ENCODE measurements at places on chromosomes 12 and 14.

- no peak for DNase-seq
Measured at GRCh38 chr14:101017806-101018560, 114.5 kb upstream of the RTL1 start.

- no peak for DNase-seq
Measured at GRCh38 chr12:76711241-76711640, 52.7 kb upstream of the ZDHHC17 start.

DNA sequence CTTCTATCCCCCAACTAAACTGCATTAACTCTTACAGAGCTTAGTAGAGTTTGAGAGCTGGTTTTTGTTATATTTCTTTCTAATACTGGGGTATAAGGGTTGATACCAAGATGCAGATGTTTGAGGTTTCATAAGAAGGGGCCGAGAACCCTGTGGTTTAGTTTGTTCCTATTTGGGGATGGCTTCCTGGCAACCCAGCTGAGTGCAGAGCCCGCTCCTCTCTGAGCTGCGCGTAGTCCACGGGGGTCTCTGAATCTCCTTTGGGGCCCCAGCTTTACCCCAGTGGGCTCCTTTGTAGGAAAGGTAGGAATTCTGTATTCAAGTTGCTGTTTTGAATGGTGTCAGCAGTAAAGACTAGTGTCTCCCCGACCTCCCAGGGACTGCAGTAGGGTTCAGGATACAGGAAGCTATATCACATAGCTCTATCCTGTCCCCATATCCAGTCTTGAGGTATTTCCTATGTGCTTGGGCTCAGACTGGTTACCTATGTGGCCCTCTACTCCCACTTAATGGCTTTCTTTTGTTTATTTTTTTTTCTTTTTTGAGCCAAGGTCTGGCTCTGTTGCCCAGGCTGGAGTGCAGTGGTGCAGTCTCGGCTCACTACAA lies 25.4 kb downstream of the PLXNC1 start:
- no peak for DNase-seq

DNA sequence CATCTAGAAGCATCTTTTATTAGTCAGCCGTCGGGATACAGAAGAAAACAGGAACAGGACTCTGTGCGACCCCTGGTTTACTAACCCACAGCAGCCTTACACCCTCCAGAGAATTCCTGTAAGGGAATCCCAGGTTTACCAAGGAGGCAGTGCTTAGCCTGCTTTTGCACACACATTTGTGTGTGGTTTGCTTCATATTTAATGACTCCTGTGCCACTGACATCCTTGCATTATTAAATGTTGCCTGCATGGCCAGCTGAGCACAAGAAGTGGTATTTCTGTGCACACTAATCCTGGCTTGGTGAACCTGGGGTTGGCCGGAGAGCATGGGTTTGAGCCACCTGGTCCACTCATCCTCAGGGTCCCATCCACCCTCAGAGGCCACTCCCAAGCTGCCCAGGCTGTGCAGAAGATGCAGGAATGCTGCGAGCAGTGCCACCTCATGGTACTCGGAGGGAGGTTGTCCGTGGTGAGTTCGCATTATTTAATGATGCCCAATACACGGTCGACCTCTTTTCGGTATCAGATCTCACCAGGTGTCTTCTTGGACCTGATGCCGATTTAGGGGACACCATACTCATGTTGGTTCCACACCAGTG lies 152.4 kb upstream of the RTL1 start:
- no peak for DNase-seq

Measured in pons (tissue), 1 donor.